ENCODE measurements at places on chromosomes 7 and 10.

GRCh38 chr10:4947039-4947634 lies 16.1 kb upstream of the AKR1C1 start:
- no peak for DNase-seq

DNA sequence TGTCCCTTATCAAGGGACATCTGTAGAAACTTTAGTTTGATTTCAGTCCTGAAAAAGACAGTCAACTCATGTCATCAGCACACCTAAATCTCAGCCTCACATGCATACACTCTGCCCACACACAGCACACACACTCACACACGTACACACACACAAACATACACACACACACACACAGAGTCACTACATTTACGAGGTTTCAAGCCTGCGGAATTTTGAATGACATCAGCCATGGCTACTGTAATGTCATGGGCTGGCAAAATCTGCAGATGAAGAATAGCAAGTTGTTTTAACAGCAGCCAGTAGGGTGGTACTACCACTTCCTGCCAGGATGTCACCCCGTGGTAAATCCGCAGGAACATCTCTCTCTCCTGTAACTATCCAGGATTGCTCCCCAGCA lies 37.1 kb upstream of the EZH2 start:
- no peak for DNase-seq

- DNase-seq = no peak
Measured at GRCh38 chr10:3215153-3215775, 42.7 kb upstream of the PITRM1 start.

DNA sequence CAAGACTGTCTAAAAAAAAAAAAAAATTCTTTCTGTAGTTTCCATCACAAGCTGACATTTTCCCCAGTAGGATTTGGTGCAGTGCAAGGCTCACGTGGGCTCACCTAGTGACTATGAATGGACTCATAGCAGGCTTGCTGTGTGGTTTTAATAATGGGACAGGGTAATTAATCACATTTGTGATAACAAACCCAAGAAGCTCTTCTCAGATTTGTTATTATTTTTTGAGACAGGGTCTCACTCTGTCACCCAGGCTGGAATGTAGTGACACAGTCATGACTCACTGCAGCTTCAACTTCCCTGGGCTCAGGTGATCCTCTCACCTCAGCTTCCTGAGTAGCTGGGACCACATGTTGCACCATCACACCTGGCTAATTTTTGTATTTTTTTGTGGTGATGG lies 40.0 kb downstream of the NACAD start:
- no peak for DNase-seq

- DNase-seq = peak; percentile 14
Measured at GRCh38 chr10:129330211-129330610, 136.8 kb upstream of the MGMT start.

DNA sequence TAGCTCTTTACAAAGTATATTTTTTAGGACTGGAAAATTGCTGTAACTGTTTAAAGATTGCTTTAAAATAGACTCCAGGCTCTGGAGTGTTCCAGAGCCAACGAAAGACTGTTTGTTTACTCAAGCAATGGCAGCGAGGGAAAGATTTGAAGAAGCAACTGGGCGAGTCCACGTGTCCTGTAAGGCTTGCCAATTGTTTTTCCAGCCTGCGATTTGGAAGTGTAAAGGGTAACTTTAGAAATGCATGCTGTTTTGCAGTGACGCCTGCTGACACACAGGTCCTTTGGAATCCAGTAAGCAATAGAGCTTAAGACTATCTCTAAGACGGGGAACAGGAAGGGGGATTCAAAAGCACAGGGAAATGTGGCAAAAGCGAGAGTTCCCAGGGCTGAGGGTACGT lies 55.8 kb downstream of the TACC2 start:
- no peak for DNase-seq

DNA sequence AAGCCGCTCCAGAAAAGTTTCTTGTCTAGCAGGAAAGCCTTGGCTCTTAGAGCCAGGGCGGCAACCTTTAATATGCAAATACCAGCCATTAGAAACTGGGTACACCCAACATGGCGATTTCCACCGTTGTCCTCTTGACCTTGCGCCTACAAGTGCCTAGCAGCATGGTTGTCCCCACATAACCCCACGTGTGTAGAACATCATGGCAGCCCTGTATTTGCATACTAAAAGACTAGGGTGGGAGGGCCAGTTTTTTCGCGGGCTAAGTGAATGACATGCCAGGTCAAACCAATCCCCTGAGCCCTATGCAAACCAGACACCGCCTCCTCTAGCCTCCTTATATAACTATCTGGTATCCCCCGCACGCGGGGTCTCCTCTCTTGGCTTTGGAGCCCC lies 58.4 kb upstream of the FZD8 start:
- DNase-seq = no peak

DNA sequence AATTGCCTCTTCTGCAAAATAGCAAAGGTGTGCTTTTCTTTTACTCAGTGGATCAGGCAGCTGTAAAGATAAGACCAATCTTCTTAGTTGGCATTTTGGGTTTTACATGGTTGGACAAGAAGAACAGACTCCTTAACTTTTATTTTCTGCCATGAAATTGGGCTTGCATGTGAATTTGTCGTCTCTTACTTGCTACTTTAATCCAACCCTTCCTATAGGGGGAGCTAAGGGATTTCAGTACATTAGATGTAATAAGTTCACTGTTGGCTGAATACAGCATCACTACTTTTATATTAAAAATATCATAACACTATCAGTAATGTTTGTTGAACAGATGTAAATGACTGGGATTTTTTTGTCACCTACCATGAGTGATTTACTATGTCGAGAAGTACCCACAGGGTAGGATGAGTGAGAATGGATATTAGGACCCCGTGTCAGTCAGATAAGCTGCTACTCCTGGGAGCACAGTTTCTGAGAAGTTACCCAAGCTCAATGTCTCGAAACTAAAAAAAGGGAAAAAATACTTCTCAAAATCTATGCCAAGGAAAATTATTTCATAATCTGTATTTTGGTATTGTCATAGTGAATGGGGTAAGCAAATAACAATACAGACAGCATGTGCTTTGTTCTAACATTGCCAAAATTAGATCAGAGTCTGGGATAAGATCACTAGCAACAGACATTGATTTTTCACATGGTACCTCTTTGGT lies 127.4 kb upstream of the AGR3 start:
- peak; percentile 71 for DNase-seq

- DNase-seq = peak; percentile 63
Measured at GRCh38 chr7:77352665-77353406, 63.3 kb downstream of the GSAP start.

DNA sequence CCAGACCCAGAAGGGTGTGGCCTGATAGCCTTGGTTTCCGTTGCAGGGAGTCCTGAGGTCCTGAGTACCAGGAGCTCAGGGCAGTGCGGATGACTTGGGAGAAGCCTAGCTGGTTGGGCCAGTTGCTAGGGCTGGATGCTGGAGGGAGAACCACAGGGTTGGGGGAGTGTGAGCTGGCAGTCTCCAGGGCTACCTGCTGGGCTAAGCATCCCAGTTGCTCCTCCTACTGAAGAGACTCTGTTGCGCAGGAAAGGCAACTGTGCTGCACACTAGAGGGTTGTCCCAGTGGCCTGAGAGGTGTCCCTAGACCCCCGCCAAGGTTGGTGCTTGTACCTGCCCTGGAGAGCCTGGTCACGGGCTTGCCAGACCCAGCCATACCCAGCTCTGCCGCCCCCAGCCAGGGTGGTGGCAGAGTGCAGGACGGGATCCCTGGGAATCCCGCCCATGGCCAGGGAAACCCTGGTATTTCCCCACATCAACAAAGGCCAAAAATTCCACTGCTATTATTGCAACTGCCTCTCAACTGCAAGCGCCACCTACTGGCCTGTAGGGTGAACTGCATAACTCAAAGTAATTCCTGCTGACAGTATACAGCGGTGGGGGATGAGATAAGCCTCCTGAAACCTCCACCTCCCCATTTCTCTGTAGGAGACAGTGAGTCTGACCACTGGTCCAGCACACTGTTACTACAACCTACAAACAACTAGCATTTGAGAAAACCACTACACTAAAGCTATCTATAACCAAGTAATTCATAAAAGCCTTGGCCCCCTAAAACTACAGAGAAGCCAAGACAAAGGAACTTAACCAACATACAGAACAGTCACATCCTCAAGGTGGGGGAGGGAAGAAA lies 67.6 kb upstream of the DDC start:
- peak; percentile 79 for DNase-seq

DNA sequence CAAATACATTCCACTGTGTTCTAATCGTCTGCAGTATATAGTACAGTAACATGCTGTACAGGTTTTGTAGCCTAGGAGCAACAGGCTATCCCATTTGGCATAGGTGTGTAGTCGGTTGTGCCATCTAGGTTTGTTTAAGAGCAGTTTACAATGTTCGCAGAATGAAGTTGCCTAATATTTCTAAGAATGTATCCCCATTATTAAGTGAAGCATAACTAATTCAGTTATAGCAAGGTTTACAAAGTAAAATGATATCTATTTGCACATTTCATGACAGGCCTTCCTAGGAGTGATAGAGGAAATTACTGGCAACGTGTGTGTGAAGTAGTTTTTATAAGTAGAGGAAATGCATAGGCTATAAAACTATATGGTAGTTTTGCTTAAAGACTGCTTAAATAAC lies 4.0 kb downstream of the CREM start:
- DNase-seq = no peak

GRCh38 chr10:132450466-132450824 lies 53.4 kb downstream of the PWWP2B start:
- no peak for DNase-seq

- peak; percentile 66 for DNase-seq
Measured at GRCh38 chr10:71635251-71635866, 84.2 kb downstream of the C10orf105 start.

DNA sequence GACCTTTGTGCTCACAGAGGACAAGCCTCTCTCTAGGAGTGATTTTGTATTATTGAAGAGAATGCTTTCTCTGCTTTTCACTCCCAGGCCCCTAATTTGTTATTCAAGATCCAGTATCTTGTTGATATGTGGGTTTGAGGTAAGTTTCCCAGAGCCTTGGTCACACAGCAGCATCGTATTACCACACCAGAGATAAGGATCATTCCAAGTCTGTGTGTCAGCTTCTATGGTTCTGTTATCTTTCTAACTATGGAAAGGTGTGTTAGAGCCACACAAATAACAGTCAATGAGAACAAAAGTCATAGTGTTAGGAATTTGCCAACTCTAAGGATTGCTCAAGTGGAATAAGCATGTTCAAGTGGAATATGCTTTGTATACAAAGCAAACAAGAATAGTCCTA lies 1208.3 kb downstream of the GATA3 start:
- DNase-seq = no peak

DNA sequence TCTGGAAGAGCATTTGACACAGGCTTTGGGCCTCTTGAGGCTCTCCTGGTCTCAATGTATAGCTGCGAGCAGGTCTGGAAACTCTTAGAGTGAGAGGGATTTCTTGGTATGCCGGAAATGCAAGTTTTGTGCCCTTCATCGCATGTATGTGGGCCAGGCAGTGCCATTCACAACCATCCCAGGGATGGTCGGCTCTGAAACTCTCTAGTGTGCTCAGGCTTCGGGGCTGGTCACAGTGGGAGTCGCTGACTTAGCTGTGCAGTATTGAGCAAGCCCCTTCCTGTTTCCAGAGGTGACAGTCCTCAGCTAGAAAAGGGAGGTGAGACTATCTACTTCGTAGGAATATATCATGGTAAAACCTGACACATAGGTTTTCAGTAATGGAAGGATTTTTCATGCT lies 2.0 kb upstream of the AOAH start:
- DNase-seq = peak; percentile 16

- DNase-seq = no peak
Measured at GRCh38 chr10:614139-614711, 75.2 kb downstream of the DIP2C start.

Measured in hematopoietic multipotent progenitor cell treated with erythropoietin and hydrocortisone succinate and interleukin-3 and kit ligand, for 6 days (in vitro differentiated cells).